ENCODE measurements at places on chromosomes 6 and 20. TPM values are rescaled to one million over a fixed set of nuclear protein-coding genes. Genes with fewer than 3 reads are reported as not detected.

- DNase-seq, result no peak
These were observed at the start of gene GLYATL3 for GRCh38 chr6:49499623-49500022. Gene GLYATL3, plus strand, starts transcription at chr6:49499923. Its CDS starts 12,068 bp downstream, at chr6:49511991.

The SEL1L2 gene
- total RNA-seq, result not detected

The ATP6V1G2 gene
- total RNA-seq, result 1.1 TPM

The MCHR2 gene
- not detected for total RNA-seq

DNA sequence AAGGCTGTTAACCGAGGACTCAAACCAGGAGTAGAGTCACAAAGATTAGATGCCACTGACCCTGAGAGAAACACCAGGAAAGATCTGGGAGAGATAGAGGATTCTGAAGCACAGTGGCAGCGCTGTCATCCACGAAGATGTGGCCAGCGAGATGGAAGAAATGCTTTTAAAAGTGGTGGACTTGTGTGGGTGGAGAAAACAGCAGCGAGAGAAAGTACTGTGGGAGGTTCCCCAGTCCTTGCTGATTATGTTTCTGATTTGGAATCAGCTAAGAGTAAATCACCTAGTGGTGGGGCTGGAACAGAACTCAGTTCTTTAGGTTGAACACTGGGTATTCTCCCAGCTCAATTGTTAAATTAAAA is 435 bp upstream of the ZNF322 start:
- no peak for DNase-seq

The ULBP3 gene
- 3.0 TPM for total RNA-seq

DNA sequence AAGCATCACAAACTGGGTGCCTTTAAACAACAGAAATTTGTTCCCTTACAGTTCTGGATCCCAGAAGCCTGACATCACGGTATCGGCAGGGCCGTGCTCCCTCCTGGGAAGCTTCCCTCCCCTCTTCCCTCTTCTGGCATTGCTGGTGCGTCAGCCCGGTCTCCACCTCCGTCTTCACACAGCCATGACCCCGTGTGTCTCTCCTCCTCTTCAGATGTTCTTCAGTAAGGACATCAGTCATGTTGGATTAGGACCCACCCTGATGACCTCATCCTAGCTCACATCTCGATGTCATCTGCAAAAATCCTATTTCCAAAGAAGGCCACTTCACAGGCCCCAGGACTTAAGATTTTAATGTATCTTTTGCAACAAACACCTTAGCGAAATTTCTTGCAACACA is 38.4 kb upstream of the TBXT start:
- peak; percentile 81 for DNase-seq

- DNase-seq, result no peak
These were observed 1092.0 kb upstream of the MAP3K7 start for GRCh38 chr6:91678679-91679446.

DNA sequence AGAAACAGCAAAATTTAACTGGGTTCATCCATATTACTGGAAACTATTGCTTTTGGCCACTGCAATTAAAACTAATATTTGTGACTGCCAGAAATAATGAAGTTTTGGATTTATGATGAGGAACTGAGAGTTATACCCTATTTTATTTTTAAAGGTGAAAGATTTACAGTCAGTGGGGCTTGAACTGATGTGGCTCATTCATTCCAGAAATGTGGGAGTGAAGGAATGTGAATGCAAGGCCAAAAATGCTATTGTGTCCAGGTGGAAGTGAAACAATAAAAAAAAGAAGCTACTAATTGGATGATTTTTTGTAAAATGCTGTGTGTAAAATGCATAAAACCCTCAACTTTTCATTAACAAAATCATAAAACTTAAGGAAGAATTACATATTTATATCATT is 491.9 kb downstream of the COL12A1 start:
- no peak for DNase-seq

DNA sequence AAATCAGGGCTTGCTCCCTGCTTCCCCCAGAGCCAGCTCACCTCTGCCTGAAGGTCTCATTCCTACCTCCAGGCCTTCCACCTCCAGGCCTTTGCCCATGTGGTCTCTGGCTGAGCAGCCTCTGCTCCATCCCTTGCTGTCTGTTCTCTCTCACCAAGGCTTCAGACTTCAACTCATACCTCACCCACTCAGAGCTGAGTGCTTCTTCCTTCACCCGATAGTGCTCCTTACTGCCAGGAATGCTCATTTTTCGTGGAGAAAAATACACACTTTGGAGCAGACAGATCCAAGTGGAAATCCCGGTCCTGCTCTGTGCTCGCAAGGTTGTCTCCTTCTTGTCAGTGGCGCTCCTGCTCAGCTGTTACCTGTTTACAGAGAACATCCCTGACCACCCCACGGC is 7.0 kb upstream of the CDH22 start:
- DNase-seq, result no peak

DNA sequence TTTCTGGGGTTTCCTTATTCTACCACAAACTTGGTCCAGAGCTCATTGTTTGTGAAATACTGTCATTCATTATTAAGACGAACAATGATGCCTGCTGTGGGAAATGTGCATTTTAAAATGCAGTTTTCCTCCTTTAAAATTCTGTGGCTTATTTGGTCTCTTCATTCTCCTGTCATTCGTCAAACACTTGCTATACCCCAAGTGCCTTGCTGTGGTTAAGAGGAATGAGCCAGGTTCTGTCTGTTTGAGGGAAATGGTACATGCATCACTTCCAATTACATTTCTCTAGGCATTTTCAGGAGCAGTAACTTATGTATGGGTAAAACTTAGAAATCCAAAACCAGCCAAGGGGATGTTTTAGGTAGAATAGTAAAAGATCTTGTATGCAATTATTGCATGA is 1087.7 kb downstream of the KIF16B start:
- DNase-seq, result no peak

The PSORS1C2 gene
- total RNA-seq, result not detected

DNA sequence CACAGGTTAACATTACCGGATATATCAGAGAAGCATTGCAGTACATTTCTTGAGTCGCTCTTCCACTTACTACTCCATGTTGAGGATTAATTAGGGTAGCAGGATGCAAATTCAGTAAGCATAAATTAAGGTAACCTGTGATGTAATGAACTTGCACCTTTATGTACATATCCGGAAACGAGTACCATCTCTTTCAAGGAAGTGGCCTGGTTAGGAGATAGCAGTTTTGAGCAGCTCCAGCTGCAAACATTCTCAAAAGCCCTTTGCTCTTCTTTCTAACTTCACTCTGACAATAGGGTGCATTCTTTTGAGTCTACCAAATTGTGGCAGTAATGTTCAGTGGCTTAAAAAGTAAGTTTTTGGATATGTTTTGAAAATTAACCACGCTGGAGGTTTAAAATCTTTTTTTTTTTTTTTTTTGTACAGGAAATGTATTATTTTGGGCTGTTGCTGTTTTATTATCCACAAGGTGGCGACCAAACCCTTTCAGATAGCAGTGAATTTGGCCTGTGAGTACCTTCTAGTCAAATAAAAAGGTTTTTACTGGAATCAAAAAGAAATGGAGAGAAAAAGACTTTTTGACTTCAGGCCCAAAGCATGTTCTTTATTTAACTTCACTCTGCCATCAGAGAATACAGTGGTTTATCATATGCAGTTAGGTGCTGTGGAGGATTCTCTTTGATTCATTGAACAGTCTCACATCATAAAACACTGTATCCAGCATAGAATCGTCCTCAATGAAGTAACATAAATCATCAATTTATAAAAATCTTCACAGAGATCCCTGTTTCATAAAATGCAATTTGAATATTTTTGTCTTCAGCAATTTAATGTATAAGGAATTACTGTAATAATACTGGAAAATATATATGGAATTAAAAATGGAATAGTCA is 8.9 kb downstream of the FAM217B start:
- no peak for DNase-seq

DNA sequence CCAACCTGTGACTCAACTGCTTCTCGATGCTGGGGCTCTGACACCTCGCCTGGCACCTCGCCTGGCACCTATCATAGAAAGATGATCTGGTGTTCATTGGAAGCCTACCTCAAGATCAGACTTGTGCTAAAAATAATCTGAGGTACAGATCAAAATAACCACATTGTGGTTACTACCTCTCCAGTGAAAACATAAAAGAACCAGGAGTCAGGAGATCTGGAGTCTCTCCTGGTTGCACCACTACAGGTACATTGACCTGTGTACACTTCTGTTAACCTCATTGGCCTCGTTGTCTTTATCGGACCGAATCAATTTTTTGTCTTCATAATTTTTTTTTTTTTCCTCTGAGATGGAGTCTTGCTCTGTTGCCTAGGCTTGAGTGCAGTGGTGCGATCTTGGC is 695.9 kb downstream of the HDGFL1 start:
- DNase-seq, result no peak

The NOX3 gene
- not detected for total RNA-seq

- no peak for DNase-seq
These were observed 39.6 kb upstream of the NOX3 start for GRCh38 chr6:155495011-155495768.

GRCh38 chr6:99138445-99138844 is 190.7 kb upstream of the FBXL4 start:
- DNase-seq, result no peak
